Choroid plexus epithelial cell (primary cell): ENCODE measurements at places on chromosomes 13 and 19.

GRCh38 chr13:42807866-42808265 lies 26.5 kb downstream of the FAM216B start:
- DNase-seq = peak; percentile 64

DNA sequence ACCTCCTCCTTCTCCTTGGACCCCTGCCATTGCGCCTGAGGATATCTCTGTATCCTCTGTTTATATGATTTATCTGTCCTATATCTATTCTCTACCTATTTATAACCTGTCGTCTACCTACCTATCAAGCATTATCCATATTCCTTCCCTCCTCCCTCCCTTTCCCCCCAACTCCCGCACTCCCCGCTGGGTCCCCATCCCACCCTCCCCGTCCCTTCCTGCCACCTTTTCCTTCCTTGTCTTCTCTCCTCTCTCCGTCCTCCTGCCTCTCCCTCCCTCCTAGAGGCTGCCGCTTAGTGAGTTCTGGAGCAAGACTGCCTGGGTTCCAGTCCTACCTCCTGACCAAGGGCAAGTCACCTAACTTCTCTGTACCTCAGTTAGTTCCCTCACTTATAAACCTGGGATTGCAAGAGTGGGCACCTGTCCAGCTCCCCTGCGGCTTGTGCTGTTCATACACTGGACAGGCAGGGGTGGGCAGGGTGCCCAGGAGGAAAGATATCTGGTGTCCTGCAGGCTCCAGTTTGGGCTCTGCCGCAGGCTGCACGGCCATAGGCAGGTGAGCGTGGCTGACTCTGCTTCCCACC lies 16.1 kb downstream of the TTYH1 start:
- peak; percentile 72 for DNase-seq

DNA sequence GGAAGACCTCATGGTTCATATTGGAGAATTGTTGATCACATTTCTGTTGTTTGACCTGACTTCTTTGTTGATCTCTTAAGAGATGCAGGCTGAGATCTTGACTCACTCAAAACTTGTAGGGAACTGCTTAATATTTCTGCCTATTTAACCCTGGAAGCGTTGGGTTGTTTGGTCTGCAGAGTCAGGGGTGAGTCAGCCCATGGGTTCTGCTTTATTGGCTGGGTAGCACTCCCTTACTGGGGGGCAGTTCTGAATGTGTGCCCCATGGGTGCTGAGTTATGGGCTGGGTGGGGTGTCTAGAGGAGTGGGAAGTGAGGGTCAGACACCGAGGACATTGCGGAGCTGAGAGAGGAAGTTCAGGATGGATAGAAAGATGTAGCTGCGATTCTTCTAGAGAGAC lies 87.9 kb downstream of the LRCH1 start:
- DNase-seq = peak; percentile 48

- peak; percentile 95 for DNase-seq
Measured at GRCh38 chr19:18436671-18437490, 1.1 kb downstream of the ISYNA1 start.

GRCh38 chr13:81726037-81726726 lies 1385.3 kb upstream of the SPRY2 start:
- DNase-seq = no peak

DNA sequence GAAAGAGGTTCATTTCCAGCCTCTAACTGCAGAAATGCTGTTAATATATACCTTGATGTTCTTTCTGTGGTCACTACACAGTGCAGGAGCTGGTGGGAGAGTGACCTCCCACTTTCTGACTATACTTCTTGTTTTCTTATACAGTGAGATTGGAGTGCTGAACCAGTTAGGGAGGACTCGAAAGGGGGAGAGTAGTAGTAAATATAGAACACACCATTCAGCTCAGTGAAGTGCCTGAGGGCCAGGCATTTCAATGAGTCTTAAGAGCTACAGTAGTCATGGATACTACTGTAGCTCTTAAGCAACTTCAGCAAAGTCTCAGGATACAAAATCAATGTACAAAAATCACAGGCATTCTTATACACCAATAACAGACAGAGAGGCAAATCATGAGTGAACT lies 372.9 kb downstream of the MTUS2 start:
- no peak for DNase-seq

DNA sequence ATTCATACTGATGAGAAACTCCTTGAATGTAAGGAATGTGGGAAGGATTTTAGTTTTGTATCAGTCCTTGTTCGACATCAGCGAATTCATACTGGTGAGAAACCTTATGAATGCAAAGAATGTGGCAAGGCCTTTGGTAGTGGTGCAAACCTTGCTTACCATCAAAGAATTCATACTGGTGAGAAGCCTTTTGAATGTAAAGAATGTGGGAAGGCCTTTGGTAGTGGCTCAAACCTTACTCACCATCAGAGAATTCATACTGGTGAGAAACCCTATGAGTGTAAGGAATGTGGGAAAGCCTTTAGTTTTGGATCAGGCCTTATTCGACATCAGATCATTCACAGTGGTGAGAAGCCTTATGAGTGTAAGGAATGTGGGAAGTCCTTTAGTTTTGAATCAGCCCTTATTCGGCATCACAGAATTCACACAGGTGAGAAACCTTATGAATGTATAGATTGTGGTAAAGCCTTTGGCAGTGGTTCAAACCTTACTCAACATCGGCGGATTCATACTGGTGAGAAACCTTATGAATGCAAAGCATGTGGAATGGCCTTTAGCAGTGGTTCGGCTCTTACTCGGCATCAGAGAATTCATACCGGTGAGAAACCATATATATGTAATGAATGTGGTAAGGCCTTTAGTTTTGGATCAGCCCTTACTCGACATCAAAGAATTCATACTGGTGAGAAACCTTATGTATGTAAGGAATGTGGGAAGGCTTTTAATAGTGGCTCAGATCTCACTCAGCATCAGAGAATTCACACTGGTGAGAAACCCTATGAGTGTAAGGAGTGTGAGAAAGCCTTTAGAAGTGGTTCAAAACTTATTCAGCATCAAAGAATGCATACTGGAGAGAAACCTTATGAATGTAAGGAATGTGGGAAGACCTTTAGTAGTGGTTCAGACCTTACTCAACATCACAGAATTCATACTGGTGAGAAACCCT lies 26.6 kb downstream of the ZNF345 start:
- peak; percentile 1 for DNase-seq

DNA sequence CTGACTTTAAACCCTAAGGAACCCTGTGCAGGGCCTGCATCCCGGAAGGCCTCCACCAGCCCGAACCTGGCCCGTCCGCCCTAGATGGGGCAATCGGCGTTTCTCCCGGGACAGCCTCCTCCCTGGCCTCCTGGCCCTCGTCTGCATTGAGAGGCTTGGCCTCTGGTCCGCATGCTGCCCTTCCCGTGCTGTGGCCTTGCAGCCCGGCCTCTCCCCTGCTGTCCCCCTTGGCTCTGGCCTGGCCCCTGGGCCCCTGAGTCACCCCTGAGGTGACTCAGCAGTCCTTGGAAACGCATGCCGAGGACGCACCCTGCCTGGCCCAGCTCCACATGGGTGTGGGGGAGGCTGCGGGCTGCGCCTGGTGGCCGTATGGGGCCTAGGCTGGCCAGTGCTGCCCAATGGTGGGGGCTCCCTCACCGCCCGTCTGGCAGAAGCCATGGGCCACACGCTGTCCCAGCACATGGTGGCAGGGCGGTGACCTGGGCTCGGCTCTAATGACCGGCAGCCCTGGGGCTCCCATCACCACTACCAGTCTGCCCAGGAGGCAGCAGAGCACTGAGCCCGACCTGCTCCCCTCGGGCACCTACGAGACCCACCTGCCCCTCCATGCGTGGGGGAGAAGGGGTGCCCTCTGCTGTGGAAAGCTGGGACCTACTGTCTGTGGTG lies 25.7 kb downstream of the SH3GL1 start:
- DNase-seq = peak; percentile 64

DNA sequence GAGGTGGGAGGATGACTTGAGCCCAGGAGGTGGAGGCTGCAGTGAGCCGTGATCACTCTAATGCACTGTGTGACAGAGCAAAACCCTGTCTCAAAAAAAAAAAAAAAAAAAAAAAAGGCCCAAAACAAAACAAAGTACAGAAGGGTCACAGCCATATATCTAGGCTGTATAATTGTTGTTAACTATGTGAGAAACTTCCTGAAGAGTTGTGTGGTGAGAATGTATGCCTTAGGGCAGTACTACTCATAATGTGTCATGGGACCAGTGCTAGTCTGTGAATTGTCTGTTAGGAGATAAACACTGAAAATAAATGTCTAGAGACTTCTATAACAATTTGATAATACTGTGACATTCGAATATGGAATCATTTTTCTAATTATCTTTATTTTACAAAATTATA lies 43.1 kb downstream of the PAN3 start:
- peak; percentile 60 for DNase-seq

DNA sequence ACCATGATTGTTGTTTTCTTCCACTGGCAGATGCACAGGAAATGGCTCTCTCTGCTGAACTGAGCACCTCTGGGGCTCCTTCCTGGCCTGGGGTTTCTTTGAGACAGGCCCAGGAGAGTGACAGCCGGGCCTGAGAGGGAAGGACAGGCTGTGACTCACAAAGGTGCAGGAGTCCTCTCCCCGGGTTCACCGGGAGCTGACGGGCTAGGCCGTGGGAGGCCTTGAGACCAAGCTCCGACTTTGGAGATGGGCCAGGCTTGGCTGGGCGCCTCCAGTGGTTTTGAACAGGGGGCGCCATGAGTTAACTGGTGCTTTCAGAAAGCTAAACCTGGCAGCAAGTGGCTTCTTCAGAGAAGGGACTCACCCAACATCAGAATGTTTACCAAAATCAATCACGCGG lies 143.4 kb downstream of the URI1 start:
- DNase-seq = no peak

DNA sequence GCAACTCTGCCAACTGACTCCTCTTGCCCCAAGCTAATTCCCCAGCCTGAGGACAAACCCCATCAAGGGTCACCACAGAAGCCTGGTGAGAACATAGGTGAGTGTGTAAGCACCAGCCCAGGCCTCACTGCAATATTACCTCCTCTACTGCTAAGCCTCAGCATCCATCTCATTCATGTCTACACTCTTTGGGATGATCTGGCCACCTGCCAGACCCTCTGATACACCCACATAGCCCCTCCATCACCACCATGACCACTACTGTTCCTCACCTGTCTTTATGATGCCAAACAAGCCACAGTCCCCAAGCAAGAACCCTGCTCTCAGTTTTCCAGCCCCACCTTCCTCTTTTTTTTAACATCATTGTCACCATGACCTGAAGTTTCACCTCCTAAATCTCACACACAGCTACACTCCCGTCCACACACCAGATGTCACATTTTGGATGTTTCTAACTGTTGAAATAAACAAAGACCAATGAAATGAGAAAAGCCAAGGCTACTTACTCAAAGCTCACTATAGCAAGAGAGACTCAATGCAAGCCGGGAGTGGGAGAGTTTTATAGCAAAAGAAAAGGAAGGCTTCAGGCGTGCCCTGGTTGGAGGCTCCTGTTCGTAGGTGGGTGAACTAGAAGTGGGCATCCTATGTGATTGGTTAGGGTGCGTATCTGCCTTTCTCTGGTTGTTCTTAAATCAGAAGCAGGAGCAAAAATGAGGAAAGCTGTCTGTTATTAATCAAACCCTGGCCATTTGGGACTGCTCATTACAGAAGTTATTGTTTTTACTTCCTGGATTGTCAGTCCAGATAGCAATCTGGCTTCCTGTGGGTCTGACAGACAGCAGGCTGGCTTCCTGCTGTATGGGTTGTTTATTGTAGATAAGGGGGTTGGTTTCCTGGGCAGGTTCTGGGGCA lies 2.0 kb downstream of the ZNF792 start:
- peak; percentile 35 for DNase-seq

- peak; percentile 38 for DNase-seq
Measured at GRCh38 chr19:56476651-56477428, at the start of gene ZNF667. TSS of gene ZNF667 (minus strand) at chr19:56477345. CDS start at chr19:56462370, 14,975 bp downstream.

DNA sequence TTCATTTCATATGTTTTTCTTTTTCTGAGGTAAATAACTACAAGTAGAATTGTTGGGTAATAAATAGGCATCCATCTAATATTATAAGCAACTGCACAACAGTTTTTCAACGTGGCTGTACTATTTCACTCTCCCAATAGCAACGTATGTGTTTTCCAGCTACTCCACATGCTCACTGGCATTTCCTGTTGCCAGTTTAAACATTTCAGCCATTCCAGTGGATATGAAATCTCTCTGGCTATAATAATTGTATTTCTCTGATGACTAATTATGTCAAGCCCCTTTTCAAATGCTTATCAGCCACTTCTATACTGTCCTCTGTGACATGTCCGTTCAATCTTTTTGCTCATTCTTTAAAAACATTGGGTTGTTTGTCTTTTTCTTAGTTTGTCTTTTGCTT lies 26.8 kb upstream of the ALOX5AP start:
- peak; percentile 88 for DNase-seq

DNA sequence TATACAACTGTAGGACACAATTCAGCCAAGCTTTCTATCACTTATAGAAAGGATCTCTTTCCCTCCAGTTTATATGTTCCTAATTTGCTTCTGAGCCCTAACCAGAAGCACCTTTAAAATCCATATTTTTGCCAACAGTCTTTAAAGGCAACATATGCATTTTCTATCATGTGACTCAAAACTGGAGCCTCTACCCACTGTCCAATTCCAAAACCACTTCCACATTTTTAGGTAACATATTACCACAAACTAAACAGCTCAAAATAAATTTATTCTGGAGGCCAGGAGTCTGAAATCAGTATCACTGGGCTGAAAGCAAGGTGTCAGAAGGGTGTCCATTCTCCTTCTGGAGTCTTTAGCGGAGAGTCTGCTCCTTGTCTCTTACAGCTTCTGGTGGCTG lies 15.9 kb upstream of the EFNB2 start:
- no peak for DNase-seq

GRCh38 chr19:6218491-6219146 lies 61.2 kb downstream of the MLLT1 start:
- DNase-seq = peak; percentile 77

DNA sequence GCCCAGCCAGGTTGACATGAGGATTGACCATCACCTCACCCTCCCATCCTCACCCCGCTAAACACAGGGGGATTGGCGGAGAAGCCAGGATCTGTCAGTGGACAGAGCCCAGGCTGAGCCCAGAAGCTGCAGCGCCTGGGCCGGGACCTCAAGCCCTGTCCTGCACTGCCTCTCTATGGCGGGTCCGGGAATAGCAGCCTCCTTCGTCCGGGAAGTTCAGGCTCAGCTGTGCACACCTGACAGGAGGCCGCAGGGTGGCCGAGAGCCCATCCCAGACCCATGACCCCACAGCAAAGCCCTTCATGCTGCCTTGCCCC lies 67.8 kb downstream of the SPACA7 start:
- peak; percentile 71 for DNase-seq

DNA sequence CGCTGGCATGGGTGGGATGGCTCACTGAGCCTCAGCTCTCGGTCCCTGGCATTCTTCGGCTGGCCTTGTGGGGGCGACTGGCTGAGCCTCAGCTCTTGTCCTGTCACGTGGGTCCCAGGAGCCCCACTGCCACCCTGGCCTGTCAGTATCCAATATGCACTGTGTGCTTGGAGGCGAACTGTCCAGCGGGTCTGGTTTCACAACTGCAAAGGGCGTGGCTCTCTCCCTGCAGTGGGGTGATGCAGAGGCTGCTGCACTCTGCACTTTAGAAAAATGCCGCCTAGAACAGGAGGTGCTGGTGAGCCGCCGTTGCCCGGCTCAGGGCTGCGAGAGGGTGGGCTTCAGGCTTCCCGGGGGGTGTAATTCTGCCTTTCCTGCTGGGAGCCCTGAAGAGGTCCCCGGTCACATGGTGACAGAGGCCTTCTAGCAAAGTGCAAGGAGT lies 17.0 kb upstream of the TMEM255B start:
- peak; percentile 56 for DNase-seq

GRCh38 chr13:90742381-90742780 lies 605.1 kb upstream of the MIR17HG start:
- DNase-seq = no peak

GRCh38 chr13:48456546-48456945 lies 43.6 kb upstream of the LPAR6 start:
- DNase-seq = no peak
